ENCODE measurements at places on chromosomes 13 and 19. TPM values are rescaled to one million over a fixed set of nuclear protein-coding genes. Genes with fewer than 3 reads are reported as not detected.

The FAM216B gene
- not detected for total RNA-seq

The CCDC70 gene
- not detected for total RNA-seq

The CCDC169 gene
- not detected for total RNA-seq

DNA sequence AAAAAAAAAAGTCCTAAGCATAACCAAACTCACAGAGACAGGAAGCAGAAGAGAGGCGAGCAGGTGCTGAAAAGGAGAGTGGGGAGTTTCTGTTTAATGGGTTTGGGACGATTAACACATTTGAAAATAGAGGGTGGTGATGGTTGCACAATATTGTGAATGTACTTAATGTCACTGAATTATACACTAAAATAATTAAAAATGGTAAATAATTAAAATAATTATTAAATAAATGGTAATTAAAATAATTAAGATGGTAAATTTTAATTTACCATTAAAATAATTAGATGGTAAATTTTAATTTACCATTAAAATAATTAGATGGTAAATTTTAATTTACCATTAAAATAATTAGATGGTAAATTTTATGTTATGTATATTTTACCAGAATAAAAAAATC is 74.8 kb upstream of the XPO4 start:
- DNase-seq: no peak
- peaks cover 53% of the 10 kb centered on the region for H3K36me3 ChIP-seq
- H3K27ac ChIP-seq: no peak overlapping the region
- no peaks in the 10 kb centered on the region for H3K27me3 ChIP-seq
- H3K4me3 ChIP-seq: no peak overlapping the region

DNA sequence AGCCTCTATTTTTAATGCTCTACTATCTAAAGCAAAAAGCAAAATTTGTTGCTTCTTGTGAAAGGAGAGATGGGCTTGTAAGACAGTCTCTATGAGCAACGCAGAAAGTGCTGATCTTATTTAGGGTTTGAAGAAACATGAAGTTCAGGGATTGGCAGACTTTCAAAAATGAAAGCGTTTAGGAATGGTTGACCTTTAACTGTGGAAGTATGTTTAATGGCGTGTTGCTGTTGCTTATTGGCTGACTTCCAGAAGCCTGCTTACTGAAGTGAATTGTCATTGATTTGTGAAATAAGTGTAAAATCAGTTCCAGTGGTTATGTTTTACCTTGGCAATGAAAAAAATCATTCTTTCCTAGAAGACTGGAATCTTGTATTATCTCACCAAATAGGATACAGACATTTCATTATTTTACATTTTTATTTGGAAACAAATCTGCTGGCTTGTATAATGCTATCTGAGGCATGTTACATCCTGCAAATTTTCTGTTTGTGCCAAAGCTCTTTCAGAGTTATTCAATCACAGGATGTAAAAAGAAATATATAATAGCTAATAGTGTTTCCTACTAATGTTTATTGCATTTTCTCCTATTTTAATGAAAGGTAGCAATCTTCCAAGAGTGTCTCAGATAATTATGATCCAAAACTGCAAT is 221.3 kb upstream of the SLITRK6 start:
- H3K27me3 ChIP-seq: no peaks in the 10 kb centered on the region
- H3K4me3 ChIP-seq: no peak overlapping the region
- no peaks in the 10 kb centered on the region for H3K4me1 ChIP-seq

- no peak overlapping the region for H3K27ac ChIP-seq
- DNase-seq: no peak
- H3K4me1 ChIP-seq: peaks cover 7% of the 10 kb centered on the region
- no peak overlapping the region for H3K4me3 ChIP-seq
- no peaks in the 10 kb centered on the region for H3K27me3 ChIP-seq
Measured at GRCh38 chr13:27643334-27644132, 21.8 kb downstream of the POLR1D start.

GRCh38 chr19:19368087-19368486 is 37.4 kb upstream of the GATAD2A start:
- no peaks in the 10 kb centered on the region for H3K27me3 ChIP-seq
- no peak overlapping the region for H3K27ac ChIP-seq
- no peak for DNase-seq
- H3K36me3 ChIP-seq: no peaks in the 10 kb centered on the region

GRCh38 chr13:38830442-38831045 is 143.7 kb downstream of the FREM2 start:
- H3K4me1 ChIP-seq: no peaks in the 10 kb centered on the region
- H3K27me3 ChIP-seq: no peaks in the 10 kb centered on the region
- H3K4me3 ChIP-seq: no peak overlapping the region
- DNase-seq: no peak
- H3K27ac ChIP-seq: no peak overlapping the region

GRCh38 chr13:97659602-97660001 is 225.6 kb downstream of the RAP2A start:
- H3K27ac ChIP-seq: no peak overlapping the region
- no peaks in the 10 kb centered on the region for H3K4me1 ChIP-seq
- H3K27me3 ChIP-seq: no peaks in the 10 kb centered on the region
- no peak for DNase-seq

DNA sequence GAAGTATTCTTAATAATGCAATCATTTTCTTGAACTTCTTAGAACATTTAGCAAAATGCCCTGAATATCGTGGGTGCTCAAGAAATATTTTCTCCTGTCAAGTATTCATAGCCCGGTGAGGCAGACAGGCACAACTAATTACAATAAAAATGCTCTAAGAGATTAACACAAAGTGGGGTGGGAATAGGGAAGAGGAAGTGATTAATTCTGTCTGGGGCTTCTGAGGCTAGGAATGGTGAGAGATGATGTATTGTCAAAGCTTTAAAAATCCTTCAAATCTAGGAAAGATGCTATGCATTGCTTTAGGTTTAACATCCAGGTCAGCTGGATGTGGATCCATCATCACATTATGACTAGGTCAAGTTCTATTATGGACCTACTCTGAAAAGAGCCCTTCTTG is 66.9 kb upstream of the POSTN start:
- H3K27ac ChIP-seq: no peak overlapping the region
- DNase-seq: no peak
- H3K4me3 ChIP-seq: no peak overlapping the region
- no peaks in the 10 kb centered on the region for H3K27me3 ChIP-seq

DNA sequence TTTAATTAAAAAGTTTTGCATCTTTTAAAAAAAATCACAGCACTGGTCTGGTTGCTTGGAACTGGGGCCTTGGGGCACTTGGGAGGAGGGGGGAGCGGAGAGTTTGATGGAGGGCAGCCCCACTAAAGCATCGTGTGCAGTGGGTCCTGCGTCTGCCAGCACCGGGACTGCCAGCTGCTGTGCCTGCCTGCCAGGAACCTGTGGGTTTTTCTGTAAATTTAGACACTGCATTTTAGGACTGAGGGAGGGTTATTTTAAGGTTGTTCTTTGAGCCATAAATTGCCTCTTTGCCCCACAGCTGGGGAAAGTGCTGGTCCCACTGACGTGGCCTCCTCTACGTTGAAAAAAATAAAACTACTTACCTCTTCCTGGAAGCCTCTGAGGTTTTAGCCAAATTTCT is 2.9 kb downstream of the KLF2 start:
- peak overlapping the region; percentile 99 for H3K27ac ChIP-seq
- H3K4me1 ChIP-seq: peaks cover 50% of the 10 kb centered on the region
- H3K27me3 ChIP-seq: no peaks in the 10 kb centered on the region
- peak overlapping the region; percentile 98 for H3K4me3 ChIP-seq
- DNase-seq: no peak

DNA sequence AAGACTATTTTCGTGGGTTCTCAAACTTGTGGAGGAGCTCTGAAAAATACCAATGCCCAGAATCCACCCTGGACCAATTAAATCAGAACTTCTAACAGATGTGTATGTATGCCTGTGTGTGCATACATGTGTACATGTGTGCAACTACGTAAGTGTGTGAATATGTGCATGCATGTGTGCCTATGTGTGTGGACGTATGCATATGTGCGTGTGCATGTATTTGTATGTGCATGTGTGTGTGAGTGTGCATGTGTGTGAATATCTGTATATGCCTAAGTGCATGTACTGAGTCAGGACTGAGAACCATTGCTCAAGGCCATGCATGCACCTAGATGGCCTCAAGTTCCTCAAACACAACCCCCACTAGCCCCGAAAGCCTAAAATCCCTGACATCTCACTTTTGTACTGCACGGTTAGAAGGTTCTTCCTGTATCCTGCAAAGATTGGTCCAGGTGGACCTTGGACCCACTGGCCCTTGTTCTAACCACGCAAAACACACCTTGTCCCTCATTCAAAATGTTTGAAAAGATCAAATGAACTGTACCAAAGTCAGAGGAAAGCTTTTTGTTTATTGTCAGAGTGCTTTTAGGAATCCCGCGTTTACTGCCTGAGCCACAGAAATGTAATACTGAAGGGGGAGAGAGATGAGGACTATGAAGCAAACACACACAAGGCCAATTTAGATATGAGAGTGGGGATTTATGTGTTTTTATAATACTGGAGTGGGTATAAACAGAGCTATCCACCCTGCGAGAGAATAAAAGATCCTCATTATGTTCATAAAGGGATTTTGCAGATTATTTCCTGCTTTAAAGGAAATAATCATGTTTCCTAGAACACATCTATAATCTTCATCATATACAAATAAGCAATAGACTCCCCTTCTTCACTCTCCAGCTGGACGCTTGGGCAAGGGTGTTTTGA is 39.1 kb downstream of the LATS2 start:
- H3K27me3 ChIP-seq: no peaks in the 10 kb centered on the region
- DNase-seq: no peak
- H3K4me3 ChIP-seq: no peak overlapping the region
- no peak overlapping the region for H3K27ac ChIP-seq
- H3K36me3 ChIP-seq: no peaks in the 10 kb centered on the region
- peaks cover 33% of the 10 kb centered on the region for H3K4me1 ChIP-seq

- peak overlapping the region; percentile 97 for H3K27ac ChIP-seq
- H3K27me3 ChIP-seq: no peaks in the 10 kb centered on the region
- peaks cover 75% of the 10 kb centered on the region for H3K4me1 ChIP-seq
- H3K4me3 ChIP-seq: peak overlapping the region; percentile 95
Measured at GRCh38 chr13:110312339-110313031, 5.4 kb downstream of the COL4A2 start.

DNA sequence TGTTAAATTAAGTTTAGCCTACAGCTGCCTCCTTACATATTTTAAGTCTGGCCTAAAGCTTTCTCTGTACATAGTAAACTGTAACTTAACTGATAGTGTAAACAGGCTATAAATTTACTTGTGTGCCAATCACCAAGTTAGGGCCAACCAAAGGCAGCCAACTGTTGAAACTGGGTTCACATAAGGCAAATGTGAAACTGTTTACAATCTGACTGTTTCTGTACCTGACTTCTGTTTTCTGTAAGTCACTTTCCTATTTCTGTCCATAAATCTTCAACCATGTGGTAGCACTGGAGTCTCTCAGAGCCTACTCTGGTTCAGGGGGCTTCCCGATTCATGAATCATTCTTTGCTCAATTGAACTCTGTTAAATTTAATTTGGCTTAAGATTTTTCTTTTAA is 103.1 kb downstream of the RAP2A start:
- no peak overlapping the region for H3K4me3 ChIP-seq
- H3K27me3 ChIP-seq: no peaks in the 10 kb centered on the region
- no peak overlapping the region for H3K27ac ChIP-seq
- DNase-seq: no peak

Data from thoracic aorta (tissue), 2 donors.